NCI-H1105 treated with DMSO at 0.1 percent for 48 hours (cell line): ENCODE measurements at places on chromosomes 16 and 17.

DNA sequence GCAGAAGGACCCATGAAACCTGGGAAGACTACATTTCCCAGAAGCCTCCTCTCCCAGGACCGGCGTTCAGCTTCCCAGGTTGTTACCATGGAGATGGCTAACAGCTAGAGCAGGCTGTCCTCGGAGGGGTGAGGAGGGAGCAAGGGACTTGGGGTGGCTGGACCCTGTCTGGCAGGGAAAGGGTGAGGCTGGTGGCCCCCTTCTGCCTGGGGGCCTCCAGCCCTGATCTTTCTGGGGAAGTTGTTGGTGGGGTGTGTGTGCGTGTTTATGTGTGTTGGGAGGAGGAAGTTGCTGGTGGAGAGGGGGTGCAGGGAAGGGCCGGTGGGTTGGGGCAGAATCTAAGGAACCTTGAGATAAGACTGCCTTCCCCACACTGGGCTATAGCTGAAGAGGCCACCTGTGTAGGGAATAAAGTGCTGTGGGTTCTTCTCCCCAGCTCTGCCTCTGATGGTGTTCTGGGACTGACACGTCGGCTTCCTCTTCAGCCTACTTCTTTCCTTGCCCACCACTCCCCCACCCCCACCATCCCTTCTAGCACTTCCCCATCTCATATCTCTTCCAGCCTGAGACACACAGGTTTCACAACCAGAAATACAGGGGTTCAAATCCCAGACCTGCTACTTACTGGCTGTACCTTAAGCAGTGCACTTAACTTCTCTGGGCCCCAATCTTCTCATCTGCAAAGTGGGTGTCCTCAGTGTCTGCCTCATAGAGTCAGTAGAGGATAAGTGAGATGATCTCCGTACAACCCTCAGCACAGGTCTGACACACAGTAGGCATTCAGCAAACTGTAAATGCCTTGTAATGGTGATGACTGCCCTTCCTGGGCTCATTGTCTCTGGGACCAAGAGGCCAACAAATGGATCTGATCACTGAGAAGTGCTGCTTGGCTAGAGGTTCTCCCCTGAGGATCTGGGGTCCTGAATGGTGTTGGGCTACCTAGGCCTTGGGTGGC, at the start of gene DRC7:
TSS of gene DRC7 (plus strand) at position 82 of the 955 bp plus-strand sequence. CDS start 3,144 bp downstream, outside the sequence.
- DNase-seq: peak; percentile 56

GRCh38 chr16:30953111-30953510, 4.2 kb downstream of the ORAI3 start:
- no peak for DNase-seq

GRCh38 chr16:9395958-9396359, 304.5 kb downstream of the HAPSTR1 start:
- DNase-seq: no peak

- DNase-seq: no peak
Measured at GRCh38 chr17:9307313-9307998, 268.2 kb downstream of the STX8 start.

DNA sequence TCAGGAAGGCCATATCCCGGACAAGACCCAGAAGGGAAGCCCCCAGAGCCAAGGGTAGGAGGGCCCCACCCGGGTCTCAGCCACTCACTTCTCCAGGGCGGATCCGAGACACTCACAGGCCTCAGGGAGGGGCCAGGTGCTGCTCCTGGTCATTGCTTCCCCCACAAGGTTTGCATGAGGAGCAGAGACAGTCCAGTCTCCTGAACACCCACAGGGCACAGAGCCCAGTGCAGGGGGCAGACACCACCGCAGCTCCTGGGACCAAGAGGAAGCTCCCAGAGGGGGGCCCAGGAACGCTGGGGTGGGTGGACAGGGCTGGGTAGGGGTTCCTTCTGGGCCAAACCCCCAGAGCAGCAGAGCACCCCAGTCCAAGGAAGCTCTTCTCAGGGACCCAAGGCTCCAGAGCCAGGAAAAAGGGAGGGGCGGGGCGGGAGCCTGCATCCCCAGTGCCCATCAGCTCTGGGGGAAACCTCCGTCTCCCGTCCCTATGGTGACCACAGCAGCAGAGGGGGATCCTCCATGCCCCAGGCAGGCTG, 709 bp upstream of the MRPL28 start:
- DNase-seq: no peak

DNA sequence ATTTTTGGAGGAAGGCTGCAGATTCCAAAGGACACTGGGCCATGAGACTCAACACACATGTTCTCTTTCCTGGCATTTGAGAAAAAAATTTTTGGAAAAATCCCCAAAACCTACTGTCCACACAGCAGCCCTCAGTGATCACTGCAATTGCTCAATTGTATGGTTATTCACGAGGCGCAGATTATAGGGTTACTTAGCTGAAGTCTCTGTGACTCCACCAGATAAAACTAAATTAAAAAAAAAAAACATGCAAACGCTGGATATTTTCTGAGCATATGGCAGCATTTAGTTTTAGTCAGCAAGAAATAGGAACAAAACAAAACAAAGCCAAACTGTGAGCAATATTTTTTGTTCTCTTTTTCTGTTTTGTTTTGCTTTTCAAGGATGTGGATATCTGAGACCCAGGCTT, 83.8 kb upstream of the FAM20A start:
- no peak for DNase-seq

DNA sequence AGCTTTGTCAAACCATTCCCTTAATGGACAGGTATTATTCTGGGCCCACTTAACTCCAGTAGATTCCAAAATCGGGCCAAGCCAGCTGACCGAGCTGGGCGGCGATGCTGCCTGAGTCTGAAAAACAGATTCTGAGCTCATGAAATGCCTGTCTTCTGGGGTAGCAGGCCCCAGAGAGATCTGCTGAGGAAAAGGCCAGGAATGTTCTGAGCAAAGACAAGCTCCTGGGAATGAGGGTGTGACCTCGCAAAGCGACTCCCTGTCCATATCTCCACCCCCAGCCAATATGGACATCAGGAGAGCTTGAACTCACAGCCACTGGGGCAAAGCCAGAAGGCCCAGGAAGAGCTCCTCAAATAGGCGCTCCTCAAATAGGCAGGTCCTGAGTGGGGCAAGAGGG, 23.7 kb downstream of the ZNF423 start:
- DNase-seq: no peak
